ENCODE measurements at places on chromosomes 1 and 21. TPM values are rescaled to one million over a fixed set of nuclear protein-coding genes. Genes with fewer than 3 reads are reported as not detected.

ADAMTS1 gene
- not detected for polyA plus RNA-seq

PLA2G2D gene
- 10.1 TPM for polyA plus RNA-seq

GPR157 gene
- 1.3 TPM for polyA plus RNA-seq

VASH2 gene
- polyA plus RNA-seq: not detected

FLG gene
- polyA plus RNA-seq: not detected
